ENCODE measurements at places on chromosomes 5 and 9.

DNA sequence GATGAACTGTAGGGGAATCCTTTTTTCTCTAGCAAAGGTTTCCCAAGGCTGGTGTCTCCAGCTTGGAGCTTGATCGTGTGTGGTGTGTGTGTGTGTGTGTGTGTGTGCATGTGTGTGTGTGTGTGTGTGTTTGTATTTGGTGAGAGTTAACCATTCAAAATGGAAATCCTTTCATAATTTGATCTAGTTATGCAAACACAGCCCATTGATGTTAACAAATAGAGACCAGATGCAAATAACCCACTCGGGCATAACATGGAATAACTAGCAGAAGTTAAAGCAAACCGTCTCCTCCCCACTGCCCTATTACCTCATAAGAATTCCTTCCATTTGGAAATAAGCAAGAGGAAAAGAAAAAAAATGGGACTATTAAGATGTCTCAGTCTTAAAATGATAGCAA, 24.9 kb upstream of the ZSWIM6 start:
- no peak for DNase-seq

- DNase-seq, result no peak
Measured at GRCh38 chr5:78799266-78800017, 150.9 kb upstream of the LHFPL2 start.

DNA sequence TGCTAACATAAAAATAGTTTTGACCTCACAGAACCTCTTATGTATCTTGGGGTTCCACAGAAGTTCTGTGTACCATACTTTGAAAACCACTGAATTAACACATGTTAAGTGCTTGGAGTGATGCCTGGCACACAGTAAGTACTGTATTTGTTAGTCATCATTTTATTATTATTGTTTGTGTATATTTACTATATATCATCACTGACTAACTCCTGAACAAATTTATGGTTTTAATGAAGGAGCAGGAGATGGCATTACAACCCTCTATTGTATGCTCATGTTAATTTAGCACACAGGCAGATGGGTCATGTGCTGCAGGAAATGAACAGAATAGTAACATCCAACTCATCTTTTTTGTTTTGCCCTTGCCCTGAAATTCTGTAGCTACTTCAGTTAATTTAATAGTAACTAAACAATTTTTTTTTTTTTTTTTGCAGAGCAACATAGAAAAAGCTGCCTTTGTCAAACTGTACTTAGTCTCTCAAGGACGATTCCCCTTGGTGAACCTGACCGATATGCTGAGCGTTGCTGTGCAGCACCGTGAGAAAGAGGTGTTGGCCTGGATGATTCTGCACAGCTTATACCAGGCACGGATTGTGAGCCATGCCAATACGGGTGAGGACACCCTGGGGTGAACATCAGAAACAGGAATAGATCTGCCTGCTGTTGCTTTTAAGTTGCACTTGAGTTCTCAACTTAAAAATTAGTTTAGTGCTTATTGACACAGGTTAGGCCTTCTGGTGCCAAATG, 45.4 kb downstream of the HACD4 start:
- no peak for DNase-seq

DNA sequence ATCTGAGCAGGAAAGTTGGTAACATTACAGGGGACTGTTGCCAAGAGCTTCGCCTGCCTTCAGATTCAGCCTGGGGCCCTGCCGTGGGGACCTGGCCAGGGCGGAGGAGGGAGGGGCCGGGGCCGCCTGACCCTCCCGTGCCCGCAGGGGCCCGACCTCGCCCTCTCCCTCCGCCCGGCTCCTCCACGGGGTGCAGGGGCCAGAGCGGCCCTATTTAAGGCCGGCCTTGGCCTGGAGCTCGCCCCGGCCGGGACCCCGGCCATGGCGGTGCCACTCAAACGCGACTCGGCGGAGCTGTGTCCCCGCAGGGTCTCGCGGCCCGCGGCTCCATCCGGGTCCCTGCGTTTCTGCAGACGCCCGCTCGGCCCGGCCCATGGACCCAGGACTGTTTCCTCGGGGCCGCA, 757 bp downstream of the TMEM250 start:
- DNase-seq, result no peak

- no peak for DNase-seq
Measured at GRCh38 chr9:74589576-74589975, 92.4 kb downstream of the RORB start.

- DNase-seq, result no peak
Measured at GRCh38 chr9:101574731-101575333, 19.9 kb downstream of the PPP3R2 start.

DNA sequence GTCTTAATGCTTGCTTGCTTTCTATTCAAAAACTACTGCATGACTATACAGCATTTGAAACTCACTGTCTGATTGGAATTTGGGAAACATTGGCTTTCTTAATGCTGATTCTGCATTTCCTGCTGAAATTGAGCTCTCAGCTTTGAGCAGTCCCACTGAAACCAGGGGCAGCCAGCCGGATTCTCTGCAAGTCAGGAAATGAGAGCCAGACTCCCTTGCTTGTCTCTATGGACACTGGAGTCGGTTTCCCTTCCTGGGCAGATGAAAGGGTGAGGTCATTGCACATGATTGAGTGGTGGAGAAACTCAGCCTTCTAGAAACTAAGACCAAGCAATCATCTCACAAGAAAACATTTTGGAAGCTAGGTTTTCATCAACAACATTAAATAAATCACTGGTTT, 119.7 kb upstream of the SPATA31C2 start:
- DNase-seq, result no peak

GRCh38 chr9:99363509-99363908, 141.4 kb downstream of the SEC61B start:
- no peak for DNase-seq

DNA sequence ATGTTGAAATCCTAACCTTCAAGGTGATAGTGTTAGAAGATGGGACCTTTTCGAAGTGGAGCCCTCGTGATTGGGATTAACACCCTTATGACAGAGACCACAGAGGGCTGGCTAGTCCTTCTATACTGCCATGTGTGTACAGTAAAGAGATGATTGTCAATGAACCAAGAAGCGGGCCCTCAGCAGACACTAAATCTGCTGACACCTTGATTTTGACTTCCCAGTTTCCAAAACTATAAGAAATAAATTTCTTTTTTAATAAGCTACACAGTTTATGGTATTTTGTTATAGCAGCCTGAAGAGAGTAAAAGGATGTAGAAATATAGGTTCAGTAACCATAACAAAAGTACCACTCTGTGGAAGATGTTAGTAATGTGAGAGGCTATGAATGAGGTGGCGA, 419.0 kb upstream of the NUDT12 start:
- DNase-seq, result no peak

DNA sequence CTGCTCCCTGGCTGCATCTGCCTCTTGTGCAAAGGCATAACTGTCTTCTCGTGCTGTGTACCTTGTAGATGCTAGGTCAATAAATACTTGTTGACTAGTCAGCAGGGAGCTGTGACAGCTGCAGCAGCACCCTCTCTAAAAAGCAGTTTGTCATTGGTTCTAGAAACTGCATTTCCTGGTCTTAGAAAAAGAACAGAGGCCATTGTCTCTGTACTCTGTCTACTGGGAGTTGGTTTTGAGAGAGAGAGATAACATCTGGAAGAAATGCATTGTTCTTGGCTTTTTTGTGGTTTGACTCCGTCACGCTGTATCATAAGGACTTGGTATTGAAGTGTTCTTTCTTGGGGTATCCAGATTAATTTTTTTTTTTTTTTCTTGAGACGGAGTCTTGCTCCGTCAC, 32.3 kb downstream of the SH3GLB2 start:
- no peak for DNase-seq

GRCh38 chr9:70893580-70894122, 227.8 kb downstream of the TRPM3 start:
- DNase-seq, result no peak

GRCh38 chr9:35385042-35385441, 104.9 kb upstream of the RUSC2 start:
- DNase-seq, result no peak

DNA sequence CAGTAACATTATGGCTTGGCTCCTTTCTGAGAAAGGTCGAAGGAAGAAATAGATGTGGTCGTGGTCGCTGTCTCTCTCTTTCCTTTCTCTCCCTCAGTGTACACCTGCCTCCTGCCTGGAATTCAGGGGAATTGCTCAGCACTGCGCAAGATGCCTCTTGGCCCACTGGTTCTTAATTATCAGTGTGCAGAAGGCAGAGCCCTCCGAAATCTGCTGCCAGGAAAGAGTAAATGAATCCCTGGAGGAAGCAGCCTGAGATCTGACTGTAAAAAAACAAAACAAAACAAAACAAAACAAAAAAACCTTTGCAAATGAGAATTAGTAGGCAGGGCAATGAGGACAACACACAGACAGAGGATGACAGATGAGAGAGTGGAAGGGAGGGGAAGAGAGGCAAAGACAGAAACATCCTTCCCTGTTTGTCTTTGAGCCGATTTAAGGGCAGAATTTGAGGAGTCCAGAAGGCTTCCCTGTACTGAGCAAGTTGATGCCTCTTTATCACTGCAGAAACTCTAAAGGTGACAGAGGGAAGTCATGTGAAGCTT, 113.8 kb upstream of the PUM3 start:
- DNase-seq, result no peak

DNA sequence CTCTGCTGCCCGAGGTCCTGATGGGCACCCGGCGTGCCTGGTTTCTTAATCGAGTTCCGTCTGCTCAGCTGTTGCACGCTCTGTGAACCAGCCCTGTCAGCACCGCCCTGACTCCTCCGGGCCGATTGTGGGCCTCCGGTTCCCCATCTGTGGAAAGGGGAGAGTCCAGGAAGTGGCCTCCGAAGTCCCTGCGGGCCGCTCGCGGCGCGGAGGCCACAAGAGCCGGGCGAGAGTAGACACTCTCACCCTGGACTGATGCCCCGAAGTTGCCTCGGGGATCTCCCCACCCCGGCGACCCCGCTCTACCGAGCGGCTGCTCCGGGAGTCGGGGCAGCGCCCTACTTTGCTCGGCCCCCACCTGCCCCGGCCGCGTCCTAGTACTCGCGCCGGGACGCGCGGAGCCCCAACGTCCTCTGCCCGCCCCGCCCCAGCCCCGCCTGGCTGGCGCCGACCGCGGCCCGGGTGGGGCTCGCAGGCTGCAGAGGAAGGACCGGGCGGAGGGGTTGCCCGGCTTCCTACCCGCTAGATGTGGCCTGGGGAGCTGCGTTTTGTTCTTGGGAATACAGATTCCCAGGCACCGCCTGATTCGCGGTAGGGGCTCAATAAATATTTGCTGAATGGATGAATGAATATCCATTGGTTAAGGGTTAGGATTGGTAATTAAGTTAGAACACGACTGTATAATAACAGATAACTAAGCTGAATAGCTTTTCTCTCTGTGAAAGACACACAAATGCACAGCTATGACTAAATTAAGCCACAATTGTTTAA, 935 bp upstream of the ZNF367 start:
- peak; percentile 66 for DNase-seq

- peak; percentile 18 for DNase-seq
Measured at GRCh38 chr9:91036826-91037510, 235.3 kb downstream of the SYK start.

- DNase-seq, result no peak
Measured at GRCh38 chr9:98794802-98795201, 1.6 kb downstream of the ANKS6 start.

DNA sequence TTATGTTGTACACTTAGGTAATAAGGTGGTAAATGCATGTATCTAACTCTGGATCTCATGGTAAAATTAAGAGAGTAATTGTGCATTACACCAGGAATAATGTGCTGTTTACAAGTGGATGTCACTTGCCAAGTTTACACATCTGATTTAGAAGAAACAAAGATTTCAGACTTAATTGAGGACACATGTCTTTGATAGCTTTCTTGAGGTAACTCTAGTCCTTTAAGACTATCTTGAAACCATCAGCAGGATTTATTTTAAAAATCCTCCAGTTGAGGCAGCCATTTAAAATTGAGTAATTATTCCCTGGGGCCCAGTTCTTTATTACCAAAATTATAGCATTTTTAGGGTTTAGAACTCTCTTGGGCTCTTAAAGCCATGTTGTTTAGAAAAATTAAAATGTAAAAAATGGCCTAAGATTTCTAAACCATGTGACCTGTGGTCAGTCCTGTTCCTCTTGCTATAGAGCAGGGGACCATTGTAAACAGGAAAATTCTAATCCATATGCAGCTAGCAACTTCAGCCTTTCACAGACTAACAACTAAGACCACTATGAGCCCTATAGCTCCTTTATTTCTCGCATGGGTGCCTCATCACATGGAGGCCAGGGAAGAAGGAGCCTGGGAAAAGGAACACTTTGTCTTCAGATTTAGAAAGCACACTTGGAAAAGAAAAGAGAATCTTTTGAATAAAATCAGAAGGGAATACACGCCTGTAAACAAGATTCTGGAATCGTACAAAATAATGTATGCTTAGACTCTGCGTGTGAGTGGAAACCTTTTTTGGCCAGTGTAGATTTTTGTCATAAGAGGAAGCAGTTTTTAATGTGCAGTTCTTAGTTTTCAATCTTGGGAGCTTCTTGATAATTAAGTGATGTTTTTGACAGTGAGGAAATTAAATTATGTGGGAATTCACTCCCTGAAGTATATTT, 71.2 kb downstream of the ZSWIM6 start:
- DNase-seq, result no peak

DNA sequence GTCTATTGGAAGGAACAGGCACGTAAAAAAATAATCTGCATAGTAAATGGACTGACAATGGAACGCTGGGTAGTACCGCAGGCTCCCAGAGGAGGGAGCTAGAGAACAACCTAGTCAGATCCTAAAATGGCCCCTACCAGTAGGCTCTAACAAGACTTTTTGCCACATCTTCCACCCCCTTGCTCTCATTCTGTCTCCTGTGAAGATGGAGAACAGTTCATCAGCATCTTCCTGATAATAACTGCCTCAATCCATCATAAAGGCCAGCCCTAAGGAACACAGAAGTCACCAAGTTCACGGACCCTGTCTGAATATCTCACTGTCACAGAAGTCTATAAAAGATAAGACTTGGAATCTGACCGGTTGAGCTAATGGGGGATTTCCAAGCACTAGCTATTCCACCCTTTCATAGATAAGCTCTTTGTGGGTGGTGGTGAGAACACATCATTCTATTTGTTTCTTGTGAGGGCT, 133.4 kb downstream of the SLC1A3 start:
- DNase-seq, result peak; percentile 25

GRCh38 chr5:128857076-128857677, 108.1 kb upstream of the SLC27A6 start:
- DNase-seq, result no peak

GRCh38 chr5:51095486-51095885, 287.8 kb upstream of the ISL1 start:
- no peak for DNase-seq

DNA sequence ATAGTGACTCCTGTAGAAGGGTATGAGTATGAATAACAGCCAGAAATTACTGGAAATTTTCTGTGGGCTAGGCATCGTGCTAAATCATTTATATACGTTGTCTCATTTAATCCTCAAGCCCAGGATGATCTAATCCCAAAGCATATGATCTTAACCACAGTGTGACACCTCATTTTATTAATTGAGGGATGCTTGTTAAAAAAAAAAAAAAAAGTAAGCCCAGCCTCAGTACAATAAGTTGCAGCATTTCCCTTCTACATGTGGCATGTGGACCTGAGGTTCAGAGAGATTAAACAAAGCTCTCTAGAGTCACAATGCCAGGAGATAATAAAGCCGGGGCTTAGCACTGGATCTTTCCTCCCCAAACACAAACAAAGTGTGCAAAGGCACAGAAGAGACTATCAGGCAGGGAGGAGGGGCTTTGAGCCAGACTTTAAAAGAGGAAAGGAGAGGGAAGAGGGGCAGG, 49.5 kb downstream of the KLF4 start:
- no peak for DNase-seq

GRCh38 chr9:18708429-18708828, 234.5 kb downstream of the ADAMTSL1 start:
- DNase-seq, result no peak

Measured in hypothalamus (tissue), 51 donors.